Astrocyte of the cerebellum (primary cell): ENCODE measurements at places on chromosomes 6 and 20.

GRCh38 chr20:60054716-60055634 is 96.8 kb downstream of the CDH26 start:
- DNase-seq: no peak

DNA sequence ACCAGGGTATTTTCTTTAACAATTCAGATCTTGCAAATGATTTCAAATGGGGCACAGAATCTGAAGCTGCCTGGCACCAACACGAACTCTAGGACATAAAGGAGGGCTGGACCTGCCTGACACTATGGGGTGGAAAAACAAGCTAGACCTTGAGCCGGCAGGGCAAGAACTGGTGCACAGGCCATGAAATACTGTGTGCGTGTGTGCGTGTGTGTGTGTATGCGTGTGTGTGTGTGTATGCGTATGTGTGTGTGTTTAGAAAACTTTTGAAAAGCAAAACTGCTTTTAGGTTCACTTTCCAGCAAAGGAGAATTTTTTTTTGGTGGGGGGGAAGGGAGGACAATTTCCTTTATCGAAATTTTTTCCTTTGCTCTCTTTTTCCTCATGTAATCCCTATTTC is 11.9 kb upstream of the QKI start:
- DNase-seq: no peak

GRCh38 chr20:16538779-16539178 is 34.5 kb downstream of the KIF16B start:
- DNase-seq: no peak

- no peak for DNase-seq
These were observed 146.7 kb downstream of the TTLL2 start for GRCh38 chr6:167471548-167471930.

DNA sequence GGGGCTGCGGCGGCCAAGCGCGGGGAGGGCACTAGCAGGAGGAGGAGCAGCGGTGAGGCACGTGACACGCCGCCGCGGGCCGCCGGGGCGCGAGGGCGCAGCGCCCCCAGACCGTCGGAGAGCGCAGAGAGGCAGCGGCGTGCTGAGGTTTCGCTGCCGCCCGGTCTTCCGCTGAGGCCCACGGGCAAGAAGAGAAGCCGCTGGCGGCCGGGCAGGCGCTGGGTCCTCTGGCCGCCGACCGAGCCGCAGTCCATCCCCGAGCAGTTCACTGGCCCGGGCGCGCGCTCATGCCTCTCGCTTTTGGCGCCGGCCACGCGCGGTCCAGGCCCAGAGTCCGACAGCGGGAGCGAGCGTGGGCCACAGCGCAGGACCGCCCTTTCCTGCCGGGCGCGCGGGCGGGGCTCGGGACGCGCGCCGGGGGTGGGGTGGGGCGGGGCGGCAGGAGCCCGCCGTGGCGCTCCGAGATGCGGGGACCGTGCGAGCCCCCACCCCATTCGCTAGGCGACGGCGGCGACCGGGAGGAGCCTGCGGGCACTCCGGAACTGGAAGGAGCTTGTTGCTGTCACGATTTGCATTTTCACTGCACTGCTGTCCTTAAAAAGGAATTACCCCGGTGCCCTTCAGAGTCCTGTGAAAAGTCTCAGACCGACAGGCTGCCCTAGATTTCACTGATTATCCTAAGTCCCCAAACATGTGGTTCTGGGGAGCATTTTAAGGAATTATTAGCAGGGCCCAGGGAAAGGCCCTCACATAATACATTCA is at the start of gene MCUR1:
MCUR1 (minus strand) TSS at position 382 of the 762 bp plus-strand sequence; CDS start at position 254, 128 bp downstream.
- peak; percentile 43 for DNase-seq

DNA sequence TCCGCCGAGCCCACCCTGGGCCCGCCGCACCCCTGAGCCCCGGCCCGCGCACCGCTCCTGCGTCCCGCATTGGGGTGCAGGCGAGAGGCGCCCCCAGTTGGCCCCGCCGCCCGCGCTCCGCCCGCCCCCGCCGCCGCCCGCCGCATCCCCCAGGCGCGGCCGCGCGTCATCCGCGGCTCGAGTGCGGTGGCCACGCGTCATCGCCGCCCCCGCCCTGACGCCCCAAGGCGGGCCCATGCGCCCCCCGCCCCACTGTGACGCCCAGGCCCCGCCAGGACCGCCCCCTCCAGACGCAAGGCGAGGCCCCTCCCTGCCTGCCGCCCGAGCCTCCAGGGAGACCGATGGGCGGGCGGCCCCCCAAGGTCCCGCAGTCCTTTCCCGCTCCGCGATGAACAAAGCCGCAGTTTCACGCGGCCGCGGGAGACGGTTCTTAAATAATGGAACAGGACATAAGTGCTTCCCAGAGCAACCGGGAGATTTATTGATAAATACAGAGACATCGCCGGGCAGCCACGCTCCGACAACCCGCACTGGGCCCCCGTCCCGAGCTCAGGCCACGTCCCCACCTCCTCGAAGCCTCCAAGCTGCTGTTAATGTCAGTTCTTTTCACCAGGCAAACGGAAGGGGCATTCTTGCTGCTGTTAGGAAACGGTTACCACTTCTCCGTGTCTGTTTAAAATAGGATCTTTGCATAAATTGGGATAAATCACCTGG is at the start of gene ANKRD60:
ANKRD60 (minus strand) TSS at position 170 of the 714 bp plus-strand sequence; CDS start at position 170, 0 bp downstream.
- no peak for DNase-seq

- DNase-seq: peak; percentile 43
These were observed 72.5 kb downstream of the ATP9A start for GRCh38 chr20:51695574-51696303.

- DNase-seq: no peak
These were observed 37.0 kb upstream of the IGF2R start for GRCh38 chr6:159931846-159932245.

GRCh38 chr6:13486679-13487121 is 700 bp downstream of the GFOD1 start:
- DNase-seq: no peak

GRCh38 chr6:151065027-151065815 is 174.5 kb upstream of the AKAP12 start:
- DNase-seq: no peak

DNA sequence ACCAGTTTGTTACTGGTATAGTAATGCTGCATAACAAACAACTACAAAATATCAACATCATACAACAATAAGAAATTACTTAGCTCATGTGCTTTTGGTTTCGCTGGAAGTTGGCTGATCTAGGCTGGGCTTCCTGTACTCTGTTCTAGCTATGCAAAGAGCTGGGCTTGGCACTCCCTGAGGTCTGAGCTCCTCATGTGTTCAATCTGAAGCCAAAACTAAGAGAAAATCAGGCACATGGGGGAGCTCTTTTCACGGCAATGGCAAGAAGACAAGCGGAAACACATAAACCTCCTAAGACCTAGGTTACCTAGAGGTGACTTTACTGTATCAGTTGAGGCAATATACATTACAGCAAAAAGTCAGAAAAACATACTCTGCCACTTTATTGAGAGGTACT is 574.2 kb downstream of the KHDRBS2 start:
- DNase-seq: no peak

GRCh38 chr6:32658268-32658897 is 8.1 kb downstream of the HLA-DQB1 start:
- no peak for DNase-seq

DNA sequence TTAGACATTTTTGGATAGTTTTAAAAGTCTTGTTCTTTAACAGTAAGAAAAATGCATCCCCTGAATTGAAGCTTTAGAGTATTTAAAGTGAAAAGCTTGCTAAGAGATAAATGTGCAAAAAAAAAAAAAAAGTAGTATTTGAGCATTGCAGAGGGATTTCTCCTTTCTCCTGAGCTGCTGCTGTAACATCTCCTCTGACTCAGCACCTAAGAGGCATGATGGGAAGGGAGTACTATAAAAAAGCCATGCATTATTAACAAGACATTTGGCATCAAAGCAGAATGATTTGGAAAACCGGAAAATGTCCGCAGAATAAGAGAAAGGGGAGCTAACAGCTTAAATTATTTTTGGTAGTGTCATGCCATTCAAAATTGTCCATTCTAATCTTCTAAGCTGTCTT is 27.9 kb downstream of the B4GALT5 start:
- DNase-seq: no peak

GRCh38 chr6:24187965-24188577 is 62.1 kb downstream of the NRSN1 start:
- no peak for DNase-seq

GRCh38 chr6:155040901-155041650 is 46.0 kb downstream of the TIAM2 start:
- DNase-seq: no peak

- no peak for DNase-seq
These were observed 59.0 kb downstream of the IGF2R start for GRCh38 chr6:160027931-160028330.
